ENCODE measurements at places on chromosomes 1 and 21.

- DNase-seq: no peak
Observed at GRCh38 chr1:1237874-1238701, 6.1 kb downstream of the B3GALT6 start.

DNA sequence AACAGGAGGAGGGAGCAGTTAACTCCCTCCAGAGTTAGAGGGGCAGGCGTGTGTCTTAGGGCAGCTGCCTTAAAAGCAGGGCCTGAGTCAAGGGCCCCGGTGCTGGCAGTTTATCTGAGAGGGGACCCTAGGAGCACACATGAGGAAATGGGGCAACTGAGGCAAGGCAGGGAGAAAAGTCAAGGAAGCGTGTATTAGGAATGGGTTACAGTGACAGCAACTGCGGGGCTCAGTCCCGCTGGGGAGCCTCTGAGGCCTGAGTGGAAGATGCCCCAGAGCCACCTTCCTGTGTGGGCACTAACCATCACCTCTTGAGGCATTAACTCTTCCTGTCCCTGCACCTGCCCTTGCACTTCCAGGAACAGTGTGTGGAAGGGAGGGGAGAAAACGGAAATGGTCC lies 276.3 kb downstream of the MATN1 start:
- DNase-seq: no peak

GRCh38 chr1:177340601-177341067 lies 169.9 kb downstream of the BRINP2 start:
- no peak for DNase-seq

DNA sequence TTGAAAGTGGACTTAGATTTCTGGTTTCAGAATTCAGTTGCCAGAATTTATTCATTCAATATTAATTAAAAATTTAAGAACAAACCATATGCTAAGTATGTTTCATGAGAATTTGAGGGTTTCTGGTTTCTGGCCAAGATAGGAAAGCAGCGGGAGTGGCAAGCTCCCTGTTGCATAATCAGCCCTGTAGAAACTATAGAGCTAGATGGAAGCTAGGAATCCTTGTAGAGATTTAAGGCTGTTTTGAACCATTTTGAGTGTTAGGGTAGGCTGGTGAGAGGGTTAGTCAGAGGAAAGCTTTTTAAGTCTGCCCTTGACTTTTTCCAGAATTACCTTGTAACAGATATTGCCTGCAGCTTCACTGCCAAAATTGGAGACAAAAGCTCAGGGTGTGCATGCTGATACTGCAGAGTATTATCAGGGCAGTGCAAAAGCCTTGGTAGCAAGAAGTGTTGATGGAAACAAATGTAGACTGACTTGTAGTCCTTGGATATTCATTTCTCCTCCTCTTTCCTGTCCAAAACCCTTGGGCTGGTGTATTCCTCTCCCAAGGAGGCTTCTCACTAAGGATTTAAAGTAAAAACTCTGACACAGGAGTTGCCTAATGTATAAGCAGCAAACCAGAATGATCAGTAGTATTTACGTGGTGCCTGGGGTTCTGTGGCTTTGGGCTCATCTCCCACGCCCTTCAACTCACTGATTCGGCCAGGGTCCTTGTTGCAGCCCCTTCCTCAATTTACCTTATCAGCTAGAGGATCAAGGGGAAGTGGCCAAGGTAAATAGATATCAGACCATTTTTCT lies 12.6 kb upstream of the GIPC2 start:
- DNase-seq: no peak

DNA sequence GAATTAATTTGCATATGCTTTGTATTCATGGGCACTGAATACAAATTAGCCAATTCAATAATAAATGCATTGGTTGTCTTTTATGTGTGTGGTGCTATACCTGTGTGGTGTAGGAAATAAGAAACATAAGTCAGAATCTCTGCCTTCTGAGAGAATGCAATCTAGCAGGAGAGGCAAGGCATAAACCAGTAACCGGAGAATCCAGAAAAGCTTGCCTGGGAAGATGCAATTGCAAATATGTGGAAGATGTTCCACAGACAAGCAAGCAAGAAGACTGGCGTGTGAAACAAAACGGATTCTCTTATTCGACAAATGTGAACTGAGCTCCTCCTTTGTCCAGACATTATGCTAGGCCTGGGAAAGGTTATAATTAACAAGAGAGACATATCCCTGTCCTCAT lies 134.3 kb downstream of the NR5A2 start:
- no peak for DNase-seq

DNA sequence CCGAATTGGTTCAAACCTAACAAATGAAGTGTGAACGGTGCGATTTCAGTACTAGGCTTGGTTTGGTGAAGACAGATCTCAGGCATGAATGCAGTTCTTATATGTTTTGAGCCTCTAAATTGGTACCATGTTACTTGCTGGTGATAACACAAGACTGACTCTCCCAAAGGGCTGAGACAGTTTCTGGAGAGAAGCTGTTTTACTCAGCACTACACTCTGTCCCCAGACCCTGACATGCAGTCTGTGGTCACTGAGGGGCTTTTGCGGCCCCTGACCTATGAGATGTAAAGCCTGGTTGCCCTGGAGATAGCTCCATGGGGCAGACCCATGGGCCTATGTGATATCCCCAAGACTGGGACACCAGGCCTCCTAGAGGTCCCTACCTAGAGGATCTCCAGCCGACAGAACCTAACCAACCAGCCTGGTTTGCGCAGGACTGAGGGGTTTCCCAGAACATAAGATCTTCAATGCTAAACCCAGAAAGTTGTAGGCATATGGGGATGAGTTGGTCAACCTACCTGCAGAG lies 19.4 kb upstream of the FOXE3 start:
- no peak for DNase-seq

GRCh38 chr1:56627636-56628039 lies 17.5 kb upstream of the PRKAA2 start:
- no peak for DNase-seq

DNA sequence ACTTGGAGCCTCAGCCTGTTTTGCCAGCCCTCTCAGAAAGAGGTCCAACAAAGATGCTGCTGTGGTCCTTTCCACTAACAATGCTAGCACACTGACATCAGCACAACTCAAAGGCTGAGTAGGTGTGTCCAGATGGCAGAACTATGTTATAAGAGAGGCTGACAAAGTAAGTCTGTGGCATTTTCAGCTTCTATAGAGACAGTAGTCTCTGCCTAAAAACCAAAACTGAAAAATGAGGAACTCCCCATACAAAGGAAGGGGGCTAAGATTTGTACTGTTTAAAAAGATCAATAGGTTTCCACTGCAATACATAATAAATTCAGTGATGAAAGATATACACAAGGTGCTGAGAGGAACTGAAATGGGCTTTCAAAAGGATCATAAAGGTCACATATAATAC lies 12.3 kb downstream of the ERO1B start:
- DNase-seq: no peak

DNA sequence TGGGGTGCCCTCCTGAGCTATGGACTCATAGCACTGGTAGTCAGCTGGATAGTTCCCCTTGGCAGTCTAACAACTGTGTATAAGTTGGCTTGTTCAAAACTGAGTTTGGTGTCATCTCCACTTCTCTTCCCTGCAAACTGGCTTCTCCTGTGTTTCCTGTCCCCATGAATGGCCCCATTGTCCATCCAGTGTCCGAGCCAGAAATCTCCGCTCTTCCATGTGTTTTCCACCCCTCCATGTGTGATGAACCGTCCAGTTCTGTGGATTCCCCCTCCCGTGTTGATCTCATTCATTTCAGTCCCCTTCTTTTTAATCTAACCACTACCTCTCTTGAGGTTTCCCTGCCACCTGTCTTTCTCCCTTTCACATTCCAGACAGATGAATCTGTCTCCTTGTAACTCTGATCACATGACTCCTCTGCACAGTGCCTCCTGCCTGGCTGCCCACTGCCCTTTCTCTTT lies 195.7 kb downstream of the ROR1 start:
- no peak for DNase-seq

- DNase-seq: no peak
Observed at GRCh38 chr1:32470991-32471694, 6.3 kb downstream of the ZBTB8B start.

- DNase-seq: no peak
Observed at GRCh38 chr1:216123446-216124191, 299.6 kb downstream of the USH2A start.

- no peak for DNase-seq
Observed at GRCh38 chr1:206658981-206659273, 23.6 kb downstream of the DYRK3 start.

DNA sequence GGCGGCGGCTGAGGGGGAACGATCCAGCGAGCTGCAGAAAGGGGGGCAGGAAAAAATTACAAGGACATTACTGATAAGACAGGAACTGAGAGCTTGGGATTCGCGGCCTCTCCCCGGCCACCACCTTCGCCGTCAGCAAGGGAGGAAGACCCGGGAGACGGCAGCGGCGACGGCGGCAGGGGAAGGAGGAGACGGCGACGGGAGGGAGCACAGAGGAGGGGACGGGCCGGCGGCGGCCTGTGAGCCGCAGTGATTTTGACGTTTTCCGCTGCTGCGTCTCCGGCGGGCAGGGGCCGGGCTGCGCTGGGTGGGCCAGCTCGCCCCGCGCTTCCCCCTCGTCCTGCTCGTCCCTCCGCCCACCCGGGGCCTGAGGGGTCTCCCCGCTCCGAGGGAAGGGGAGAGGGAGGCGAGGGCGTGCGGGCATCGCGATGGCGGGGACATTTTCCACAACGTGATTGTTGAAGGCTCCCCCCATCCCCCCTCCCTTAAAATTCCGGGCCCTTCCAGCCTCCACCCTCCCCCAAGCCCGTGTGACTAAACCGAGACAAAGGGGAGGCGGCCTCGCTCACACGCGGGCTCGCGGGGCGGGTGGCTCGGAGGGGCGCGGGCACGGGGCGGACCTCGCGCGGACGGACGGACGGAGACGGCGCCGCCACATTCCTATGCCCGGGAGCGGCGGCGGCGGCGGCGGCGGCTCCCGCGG lies 407 bp downstream of the CAMSAP2 start:
- DNase-seq: peak; percentile 73

- DNase-seq: no peak
Observed at GRCh38 chr1:36938819-36939218, 95.5 kb downstream of the GRIK3 start.

DNA sequence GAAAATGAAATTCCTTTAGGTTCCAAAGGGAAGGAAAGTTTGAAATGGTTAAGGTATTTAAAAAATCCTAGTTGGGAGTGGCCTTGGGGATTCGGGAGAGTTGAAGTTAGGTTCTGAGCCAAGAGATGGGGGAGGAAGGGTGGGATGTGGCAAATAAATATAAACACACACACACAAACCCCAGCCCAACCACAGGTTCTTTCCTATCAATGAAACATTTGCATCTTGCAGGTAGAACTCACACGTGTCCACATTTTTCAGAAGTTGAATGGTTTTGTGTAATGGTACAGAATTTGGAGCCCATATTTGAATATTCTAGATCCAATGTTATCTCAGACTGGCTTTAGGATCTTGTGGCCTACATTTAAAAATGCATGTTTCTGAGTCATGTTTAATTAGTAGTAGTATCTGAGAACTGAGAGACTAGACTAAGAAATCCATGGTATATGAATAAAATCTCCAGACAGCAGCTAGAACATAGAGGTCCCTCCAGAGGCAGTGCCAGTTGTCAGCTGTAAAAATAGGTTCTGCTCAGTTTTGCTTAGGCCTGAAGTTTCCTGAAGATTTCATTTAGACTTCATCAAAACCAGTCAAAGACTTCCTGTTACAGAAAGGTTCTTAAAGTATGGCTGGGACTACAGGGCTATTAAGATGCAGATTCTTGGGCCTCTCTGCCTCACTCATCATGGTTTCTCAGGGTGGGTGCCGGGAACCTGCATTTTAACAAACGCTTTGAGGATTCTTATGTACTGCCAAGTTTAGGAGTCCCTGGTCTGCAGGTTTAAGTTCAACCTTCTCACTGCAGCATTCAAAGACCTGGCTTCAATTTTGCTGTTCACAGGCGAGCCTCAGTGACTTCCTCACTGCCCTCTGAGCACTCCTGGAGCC lies 21.3 kb downstream of the RUNX1 start:
- DNase-seq: no peak

DNA sequence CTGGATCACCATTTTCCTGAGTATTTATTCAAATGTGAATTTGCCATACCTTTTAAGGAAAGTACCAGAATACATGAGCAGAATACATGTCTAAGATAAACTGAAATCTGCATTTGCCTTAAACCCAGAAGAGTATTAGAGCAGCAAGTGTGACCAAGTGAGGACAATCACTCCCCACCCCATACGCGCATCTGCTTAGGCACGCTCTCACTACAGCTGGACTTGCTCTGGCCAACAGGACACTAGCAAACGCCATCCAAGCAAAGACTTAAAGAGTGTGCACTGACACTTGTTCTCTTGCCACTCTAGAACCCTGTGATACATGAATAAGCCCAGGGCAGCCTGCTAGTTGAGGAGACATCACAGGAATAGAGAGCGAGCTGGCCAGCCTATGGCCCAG lies 25.6 kb downstream of the NUP133 start:
- DNase-seq: no peak

DNA sequence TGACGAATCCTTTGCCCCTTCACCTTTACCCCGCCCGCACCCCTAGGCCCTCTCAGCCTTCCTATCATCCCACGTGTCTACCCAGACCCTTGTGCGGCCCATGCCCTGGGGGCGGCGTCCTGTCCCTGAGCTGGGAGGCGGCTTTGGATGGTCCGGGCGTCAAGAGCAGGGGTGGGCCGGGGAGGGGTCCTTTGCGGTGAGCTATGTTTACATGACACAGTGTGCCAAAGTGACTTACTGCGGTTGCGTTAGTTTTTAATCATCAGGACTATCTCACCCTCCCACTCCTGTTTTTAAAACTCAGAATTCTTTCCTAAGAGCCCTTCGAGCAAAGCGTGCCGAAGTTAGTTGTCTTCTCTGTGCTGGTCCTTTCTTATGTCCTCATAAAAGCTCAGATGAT lies 144.6 kb downstream of the PGBD5 start:
- DNase-seq: no peak

GRCh38 chr1:76336931-76337371 lies 262.4 kb downstream of the ST6GALNAC3 start:
- peak; percentile 90 for DNase-seq

- DNase-seq: no peak
Observed at GRCh38 chr1:28927648-28928313, 13.4 kb downstream of the EPB41 start.

DNA sequence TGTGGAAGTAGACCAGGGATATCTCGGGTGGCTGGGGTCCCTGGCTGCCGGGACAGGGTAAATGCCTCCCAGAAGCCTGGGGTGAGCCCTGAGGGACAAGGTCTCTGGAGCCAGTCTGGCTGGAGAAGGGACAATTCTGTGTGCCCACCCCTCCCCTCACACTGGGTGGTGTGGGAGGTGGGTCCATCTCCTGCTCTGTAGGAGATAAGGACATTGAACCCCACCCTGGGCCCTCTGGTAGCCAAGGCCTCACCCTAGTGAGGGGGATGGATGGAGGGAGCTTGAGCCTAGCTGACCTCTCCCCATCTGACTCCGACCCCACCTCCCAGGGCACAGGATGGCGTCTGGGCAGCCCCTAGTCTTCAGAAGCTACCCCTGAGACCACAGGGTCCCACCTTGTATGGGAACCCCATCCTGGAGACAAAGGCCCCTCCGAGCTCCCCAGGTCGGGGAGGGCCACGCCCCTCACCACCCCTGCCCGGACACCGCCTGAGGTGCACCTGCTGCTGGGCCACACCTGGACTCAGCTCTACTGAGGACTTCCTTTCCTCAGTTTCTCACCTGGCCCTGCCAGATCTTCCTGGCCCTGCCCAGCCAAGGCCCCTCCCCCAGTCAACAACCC lies 4.3 kb downstream of the AGRN start:
- no peak for DNase-seq

GRCh38 chr1:192547501-192547900 lies 28.1 kb upstream of the RGS1 start:
- DNase-seq: no peak

- DNase-seq: no peak
Observed at GRCh38 chr1:100943533-100943932, 47.6 kb downstream of the SLC30A7 start.

- no peak for DNase-seq
Observed at GRCh38 chr1:98323388-98323787, 338.1 kb upstream of the SNX7 start.

Data from COR-L47 (cell line).